Choroid plexus epithelial cell (primary cell): ENCODE measurements at places on chromosomes 11 and 22.

DNA sequence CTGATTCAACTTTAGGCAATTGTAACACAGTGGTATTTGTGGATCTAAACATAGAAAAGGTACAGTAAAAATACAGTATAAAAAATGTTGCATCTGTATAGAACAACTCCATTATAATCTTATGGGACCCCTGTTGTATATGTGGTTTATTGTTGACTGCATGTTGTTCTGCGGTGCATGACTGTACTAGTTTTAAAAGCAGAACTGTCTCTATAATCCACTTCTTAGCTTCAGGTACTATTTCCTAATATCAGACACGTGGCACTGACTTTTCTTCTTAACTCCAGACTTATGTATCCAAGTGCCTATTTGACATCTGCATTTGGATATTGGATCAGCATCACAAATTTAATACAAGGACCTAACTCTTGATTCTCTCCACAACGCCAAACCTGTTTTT, 41.1 kb downstream of the PACS1 start:
- DNase-seq, result no peak

- DNase-seq, result no peak
These were observed 11.9 kb downstream of the LARGE1 start for GRCh38 chr22:33908171-33909074.

DNA sequence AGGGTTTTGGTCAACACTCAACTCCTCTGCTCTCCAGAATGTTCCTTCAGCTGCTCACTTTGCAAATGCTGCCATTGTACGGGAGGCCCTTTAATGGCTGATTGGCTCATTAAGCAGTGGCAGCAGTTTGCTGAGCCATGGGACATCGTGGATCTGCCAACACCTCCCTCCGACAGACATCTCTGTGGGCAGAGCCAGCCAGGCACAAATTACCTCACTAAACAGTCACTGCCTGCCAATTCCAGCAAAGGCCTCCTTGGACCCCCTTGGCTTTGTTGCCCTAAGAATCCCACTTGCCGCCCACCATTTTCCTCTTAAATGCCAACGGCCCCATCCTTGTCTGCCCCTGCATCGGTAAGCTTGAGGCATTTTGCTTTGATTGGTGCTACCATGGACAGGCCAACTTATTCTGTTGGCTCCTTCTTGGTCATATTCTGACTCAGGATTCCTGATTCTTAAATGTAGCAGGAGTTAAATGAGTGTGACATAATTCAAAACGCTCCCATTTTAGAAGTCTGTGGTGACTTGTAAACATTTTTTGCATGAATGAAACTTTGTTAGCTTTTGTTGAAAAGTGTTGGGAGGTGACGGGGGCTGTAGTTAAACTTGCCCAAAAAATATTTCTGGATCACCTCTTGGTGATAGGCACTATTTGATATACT, 57.5 kb upstream of the LMO2 start:
- DNase-seq, result no peak

- DNase-seq, result peak; percentile 69
These were observed 89.7 kb upstream of the CARD18 start for GRCh38 chr11:105229257-105229656.

DNA sequence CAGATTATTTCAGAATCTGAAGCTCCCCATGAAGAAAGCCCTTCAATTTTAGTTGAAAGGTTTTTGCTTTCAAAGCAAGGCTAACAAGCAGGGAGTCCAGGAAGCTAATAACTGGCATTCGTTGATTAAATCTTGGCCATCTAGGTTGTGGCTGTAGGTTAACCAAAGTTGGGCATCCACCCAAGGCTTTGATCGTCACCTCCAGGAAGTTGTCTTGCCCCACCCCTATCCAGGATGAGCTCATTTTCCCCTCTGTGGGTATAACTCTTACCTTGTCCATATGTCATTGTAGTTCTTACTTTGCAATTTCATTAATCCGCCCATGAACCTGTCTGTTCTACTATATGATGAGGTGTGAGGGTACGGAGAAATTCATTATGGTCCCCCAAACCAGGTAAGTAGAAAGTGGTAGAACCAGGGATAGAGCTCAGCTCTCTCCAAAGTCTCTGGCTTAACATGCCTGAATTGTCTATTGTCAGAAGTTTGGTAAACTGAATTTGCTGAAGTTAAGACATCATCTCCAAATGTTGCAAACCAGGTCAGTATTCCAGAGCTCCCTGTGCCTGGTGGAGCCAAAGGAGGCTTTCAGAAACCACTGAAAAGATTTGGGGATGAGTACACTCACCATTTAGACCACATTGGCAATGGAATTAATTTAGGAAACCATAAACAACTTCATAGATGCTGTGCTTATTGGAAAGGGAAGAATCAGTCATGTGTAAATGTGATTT, 97.1 kb downstream of the CD44 start:
- DNase-seq, result no peak

GRCh38 chr22:19879246-19879570, 24.5 kb upstream of the GNB1L start:
- DNase-seq, result no peak

DNA sequence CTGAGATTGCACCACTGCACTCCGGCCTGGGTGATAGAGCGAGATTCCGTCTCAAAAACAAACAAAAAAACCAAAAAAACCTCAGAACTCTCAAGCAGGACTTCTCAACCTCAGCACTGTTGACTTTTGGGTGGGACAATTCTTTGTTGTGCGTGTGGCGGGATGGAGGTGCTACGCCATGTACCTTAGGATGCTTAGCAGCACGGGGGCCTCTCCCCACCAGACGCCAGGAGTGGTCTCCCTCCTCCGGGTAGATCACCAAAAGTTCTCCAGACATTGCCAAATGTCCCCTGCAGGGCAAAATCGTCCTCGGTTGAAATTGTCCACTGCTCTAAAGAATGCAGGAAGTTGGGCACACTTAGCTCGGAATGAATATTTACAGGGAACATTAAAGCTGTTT, 26.9 kb upstream of the ATXN10 start:
- no peak for DNase-seq

GRCh38 chr22:20406686-20407408, 12.9 kb downstream of the ZNF74 start:
- DNase-seq, result no peak

- no peak for DNase-seq
These were observed 2.0 kb upstream of the MAPK11 start for GRCh38 chr22:50272044-50272802.

DNA sequence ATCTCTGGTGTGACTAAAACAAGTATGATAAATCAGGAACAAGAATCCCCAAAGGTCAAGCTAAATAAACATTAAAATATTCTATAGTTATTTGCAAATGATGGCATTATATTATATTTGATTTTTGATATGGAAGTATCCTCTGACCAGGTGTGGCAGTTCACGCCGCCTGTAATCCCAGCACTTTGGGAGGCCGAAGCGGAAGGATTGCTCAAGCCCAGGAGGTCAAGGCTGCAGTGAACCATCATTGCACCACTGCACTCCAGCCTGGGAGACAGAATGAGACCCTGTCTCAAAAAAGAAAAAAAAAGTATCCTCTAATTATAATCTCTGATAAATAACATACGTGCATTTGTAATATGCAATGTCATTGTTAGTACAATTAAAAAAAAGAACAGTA, 6.6 kb upstream of the POU2AF3 start:
- DNase-seq, result no peak

- no peak for DNase-seq
These were observed 1.3 kb downstream of the PPP1CA start for GRCh38 chr11:67400251-67400941.

DNA sequence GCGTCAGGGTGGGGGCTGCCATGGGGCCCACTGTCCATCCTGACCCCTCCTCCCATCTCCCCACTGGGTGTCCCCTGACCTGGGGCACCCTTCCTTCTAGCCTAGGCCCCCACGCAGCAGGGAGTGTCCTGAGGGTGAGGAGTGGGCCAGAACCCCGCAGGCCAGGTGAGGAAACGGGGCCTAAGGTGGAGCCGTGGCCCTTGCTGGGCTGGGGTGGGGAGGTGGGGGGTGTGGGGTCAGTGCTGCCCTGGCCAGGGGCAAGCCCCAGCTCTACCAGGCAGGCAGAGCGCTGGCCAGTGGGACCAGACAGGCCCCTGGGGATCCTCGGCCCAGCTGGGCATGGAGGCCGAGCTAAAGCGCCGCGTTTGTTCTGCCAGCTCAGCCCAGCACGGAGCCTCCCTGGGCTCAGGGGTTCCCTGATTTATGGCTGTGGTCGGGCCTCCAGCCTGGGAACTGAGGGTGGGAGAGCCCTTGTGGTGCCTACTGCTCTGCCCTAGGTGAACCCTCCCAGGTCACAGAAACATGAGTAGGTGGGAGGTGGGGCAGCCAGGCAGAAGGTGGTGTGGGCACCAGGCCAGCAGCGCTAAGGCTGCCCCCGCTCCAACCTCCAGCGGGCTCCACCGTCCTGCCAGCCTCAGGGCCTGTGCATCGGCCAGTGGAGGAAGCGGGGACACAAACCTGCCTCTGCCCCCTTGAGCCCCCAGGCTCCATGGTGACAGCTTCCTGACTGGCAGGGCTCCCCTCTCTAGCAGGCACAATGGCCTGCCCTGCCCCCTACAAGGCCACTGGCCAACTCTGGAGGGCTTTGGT, 22.4 kb downstream of the TRMU start:
- DNase-seq, result no peak

DNA sequence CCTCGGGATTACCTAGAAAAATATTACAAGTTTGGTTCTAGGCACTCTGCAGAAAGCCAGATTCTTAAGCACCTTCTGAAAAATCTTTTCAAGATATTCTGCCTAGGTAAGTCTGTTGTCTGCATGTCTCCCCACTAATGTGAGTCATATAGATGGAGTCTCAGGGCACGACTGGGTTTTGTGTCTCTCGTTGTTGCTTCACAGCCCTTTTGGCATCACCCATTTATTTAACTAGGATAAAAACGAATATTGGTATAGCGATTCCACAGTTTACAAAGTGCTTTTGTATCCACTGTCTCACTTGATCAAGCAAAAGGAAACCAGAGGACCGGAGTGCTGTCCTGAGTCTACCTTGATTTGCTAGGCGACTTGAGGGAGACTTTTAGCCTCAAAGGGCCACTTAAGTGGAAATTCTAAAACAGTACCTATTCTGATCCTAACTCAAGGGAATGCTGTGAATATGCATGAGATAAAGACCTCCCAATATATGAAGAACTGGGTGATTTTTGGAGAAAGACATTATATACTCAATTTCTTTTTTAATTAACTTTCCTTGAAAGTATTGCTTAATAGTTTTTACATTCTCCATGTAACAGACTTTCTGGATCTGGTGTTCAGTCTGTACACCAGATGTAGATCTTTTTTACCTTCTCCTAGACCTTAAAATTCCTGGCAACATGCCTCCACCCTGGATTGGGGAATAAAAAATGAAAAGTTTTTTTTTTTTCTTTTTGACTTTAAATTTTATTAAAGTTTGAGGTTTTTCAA, 590 bp downstream of the NNMT start:
- peak; percentile 76 for DNase-seq

GRCh38 chr11:34749666-34750659, 129.1 kb downstream of the EHF start:
- peak; percentile 95 for DNase-seq

- DNase-seq, result no peak
These were observed 7.5 kb downstream of the SYN3 start for GRCh38 chr22:33050614-33051182.

- DNase-seq, result no peak
These were observed 51.1 kb downstream of the LIF start for GRCh38 chr22:30195245-30196140.

- no peak for DNase-seq
These were observed 31.5 kb downstream of the EHF start for GRCh38 chr11:34652191-34652973.

DNA sequence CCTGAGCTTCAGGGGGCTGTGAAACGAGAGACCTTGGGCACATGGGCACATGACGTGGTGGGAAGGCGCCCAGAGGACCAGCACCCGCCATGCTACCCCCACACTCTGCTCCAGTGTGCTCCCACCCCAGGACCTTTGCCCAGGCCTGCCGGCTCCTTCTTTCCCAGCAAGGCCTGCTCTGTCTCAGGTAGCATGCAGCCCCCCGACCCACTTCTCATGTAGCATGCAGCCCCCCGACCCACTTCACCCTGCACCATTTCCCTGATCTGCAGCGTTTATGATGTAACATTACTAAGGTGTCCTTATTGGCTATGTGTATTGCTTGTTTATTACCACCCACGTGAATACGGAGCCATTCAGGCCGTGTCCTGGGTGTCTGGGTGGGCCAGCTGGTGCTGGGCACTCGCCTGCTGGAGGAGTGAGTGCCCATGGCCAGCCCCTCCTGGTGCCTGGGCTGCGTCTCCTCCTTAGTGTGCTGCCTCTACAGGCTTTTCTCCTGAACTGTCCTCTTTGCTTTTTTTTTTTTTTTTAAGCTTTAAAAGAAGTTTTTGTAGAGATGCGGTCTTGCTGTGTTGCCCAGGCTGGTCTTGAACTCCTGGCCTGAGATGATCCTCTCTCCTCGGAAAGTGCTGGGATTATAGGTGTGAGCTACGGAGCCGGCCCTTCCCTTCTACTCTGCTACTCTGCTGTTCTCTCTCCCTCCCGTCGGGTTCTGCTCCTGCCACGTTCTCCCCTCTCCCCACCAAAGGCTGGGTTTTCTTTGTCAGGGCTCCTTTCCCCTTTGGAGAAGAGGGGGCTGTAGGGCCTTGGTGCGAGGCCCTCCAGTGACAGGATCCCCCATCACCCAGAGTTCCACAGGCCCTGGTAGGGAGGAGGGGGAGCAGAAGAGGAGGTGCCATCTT, 29.4 kb downstream of the LRP5 start:
- DNase-seq, result no peak

GRCh38 chr11:101031713-101032112, 97.9 kb downstream of the PGR start:
- no peak for DNase-seq

DNA sequence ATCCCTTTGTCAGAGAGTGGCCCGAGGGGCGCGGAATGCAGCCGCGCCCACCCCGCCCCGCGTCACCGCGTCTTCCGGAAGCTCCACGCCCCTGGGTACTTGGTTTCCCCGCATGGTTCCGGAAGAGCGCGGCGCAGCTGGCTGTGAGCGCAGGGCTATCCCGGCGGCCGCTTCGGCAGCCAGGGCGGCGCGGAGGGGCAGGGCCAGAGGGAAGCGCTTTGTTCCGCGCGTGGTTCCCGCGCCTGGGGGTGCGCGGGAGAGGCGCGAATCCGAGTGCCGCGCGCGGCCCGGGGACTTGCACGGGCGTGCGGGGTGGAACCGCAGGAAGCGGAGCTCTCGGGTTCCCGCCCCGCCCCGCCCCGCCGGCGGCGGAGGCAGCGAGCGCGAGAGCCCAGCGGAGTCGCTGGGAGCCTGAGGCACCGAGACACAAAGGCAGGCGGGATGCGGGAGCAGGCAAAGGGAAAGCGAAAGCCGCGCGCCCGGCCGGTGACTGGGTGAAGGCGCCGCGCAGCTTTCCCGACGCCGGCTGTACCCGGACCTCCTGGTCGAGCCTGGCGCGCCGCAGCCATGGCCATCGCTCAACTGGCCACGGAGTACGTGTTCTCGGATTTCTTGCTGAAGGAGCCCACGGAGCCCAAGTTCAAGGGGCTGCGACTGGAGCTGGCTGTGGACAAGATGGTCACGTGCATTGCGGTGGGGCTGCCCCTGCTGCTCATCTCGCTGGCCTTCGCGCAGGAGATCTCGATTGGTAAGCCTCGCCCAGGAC, at the start of gene PANX1:
Gene PANX1, plus strand, starts transcription at position 96 of the 766 bp plus-strand sequence. Its CDS starts 472 bp downstream, at position 568.
- peak; percentile 82 for DNase-seq

GRCh38 chr11:119673759-119674336, 55.2 kb downstream of the NECTIN1 start:
- DNase-seq, result no peak
